Naive thymus-derived CD4-positive, alpha-beta T cell (primary cell): ENCODE measurements at places on chromosomes 2 and 18. TPM values are rescaled to one million over a fixed set of nuclear protein-coding genes. Genes with fewer than 3 reads are reported as not detected.

Gene SLC4A5
- 18.9 TPM for total RNA-seq

Gene SDC1
- 0.22 TPM for total RNA-seq

Gene MROH2A
- not detected for total RNA-seq

Gene YES1
- total RNA-seq = 15.0 TPM

Gene UGT1A9
- not detected for total RNA-seq

Gene SUCLG1
- total RNA-seq = 50.7 TPM

Gene STK36
- 18.2 and 18.9 TPM in 2 replicates for total RNA-seq

Gene PAIP2B
- 5.0 TPM for total RNA-seq

Gene ALK
- not detected for total RNA-seq

Gene PLA2R1
- not detected in 2 replicates for total RNA-seq

Gene MATN3
- total RNA-seq = not detected

Gene KCNJ3
- not detected for total RNA-seq

Gene PCGF1
- 37.0 TPM for total RNA-seq

Gene SPDYA
- total RNA-seq = 4.1 TPM

Gene SERPINB2
- not detected in 2 replicates for total RNA-seq

Gene PPP1R1C
- total RNA-seq = not detected

Gene ERICH2
- not detected for total RNA-seq

Gene VSNL1
- total RNA-seq = not detected

Gene RGPD4
- total RNA-seq = 0.05 TPM in 1 of 2 replicates, not detected in the other

Gene PROKR1
- not detected for total RNA-seq

Gene KATNAL2
- total RNA-seq = 1.7 TPM

Gene FECH
- 13.5 TPM for total RNA-seq

Gene SALL3
- not detected in 2 replicates for total RNA-seq

Gene GAL3ST2
- total RNA-seq = 0.93 TPM

Gene SNED1
- 56.3 TPM for total RNA-seq

Gene SMC6
- 35.6 and 38.1 TPM in 2 replicates for total RNA-seq

Gene ATP6V1C2
- not detected in 2 replicates for total RNA-seq

Gene SLC39A6
- 16.6 TPM for total RNA-seq

Gene PTH2R
- 0.44 TPM for total RNA-seq

Gene CABYR
- total RNA-seq = 1.4 TPM

Gene DNAJC5G
- not detected for total RNA-seq

Gene GALNT13
- not detected for total RNA-seq
